DND-41 (cell line): ENCODE measurements at places on chromosomes 6 and 20.
A peak's percentile ranks its signal among the peaks of the same experiment; 100 is the strongest.

GRCh38 chr6:87027021-87027420 is 67.9 kb downstream of the CGA start:
- no peaks in the 10 kb centered on the region for H3K4me1 ChIP-seq
- H3K27me3 ChIP-seq, result peaks cover 9% of the 10 kb centered on the region
- H3K36me3 ChIP-seq, result no peaks in the 10 kb centered on the region
- H3K27ac ChIP-seq, result no peak overlapping the region

DNA sequence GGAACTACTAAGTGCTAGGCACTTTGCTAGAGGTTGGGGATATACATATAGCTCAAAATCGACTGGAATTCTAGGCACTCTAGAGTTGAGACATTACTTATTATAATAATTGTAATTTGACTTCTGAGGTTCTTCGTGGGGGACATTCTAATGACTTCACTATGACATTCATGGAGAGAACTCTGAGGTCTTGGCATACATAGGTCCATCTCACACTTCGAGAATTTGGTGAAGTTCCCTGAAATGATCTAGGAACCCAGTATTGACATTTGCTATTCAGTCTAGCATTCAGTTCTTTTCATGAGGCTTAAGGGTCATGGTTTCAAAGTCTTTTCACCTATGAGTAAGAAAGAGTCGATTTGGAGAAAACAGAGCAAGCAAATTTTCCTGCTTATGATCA is 446.6 kb upstream of the JAG1 start:
- H3K27me3 ChIP-seq, result no peaks in the 10 kb centered on the region
- no peaks in the 10 kb centered on the region for H3K4me1 ChIP-seq
- H3K27ac ChIP-seq, result no peak overlapping the region

GRCh38 chr6:14129575-14129974 is 12.0 kb downstream of the CD83 start:
- no peak overlapping the region for H3K27ac ChIP-seq
- no peak overlapping the region for H3K4me3 ChIP-seq
- H3K4me1 ChIP-seq, result peaks cover 3% of the 10 kb centered on the region; the same call in 1 of the 2 replicates
- H3K27me3 ChIP-seq, result no peaks in the 10 kb centered on the region
- peak; percentile 45 for DNase-seq

DNA sequence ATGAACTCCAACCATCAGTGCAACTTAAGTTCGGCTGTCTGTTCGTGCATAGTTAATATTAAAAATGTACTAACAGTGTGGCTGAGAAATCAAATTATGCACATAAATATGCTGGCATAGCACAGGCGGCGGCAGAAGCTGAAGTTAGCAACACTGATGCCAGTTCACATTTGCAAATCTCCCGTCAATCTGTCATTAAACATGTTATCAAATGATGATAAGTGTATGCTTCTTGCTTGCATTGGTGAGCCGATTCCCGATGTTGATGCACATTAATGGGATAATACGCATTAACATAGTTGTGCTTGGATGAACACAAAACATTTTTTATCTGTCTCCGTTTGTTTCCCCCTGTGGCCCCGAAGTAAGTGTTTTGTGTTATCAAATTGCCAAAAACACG is 309.4 kb downstream of the ZNF217 start:
- H3K4me3 ChIP-seq, result no peak overlapping the region
- no peaks in the 10 kb centered on the region for H3K4me1 ChIP-seq
- H3K27me3 ChIP-seq, result peaks cover 37% of the 10 kb centered on the region
- DNase-seq, result no peak
- no peak overlapping the region for H3K27ac ChIP-seq
- no peaks in the 10 kb centered on the region for H3K36me3 ChIP-seq

GRCh38 chr20:52201395-52201794 is 9.8 kb upstream of the ZFP64 start:
- H3K27ac ChIP-seq, result no peak overlapping the region
- H3K36me3 ChIP-seq, result no peaks in the 10 kb centered on the region
- no peak for DNase-seq
- no peak overlapping the region for H3K4me3 ChIP-seq

- no peaks in the 10 kb centered on the region for H3K27me3 ChIP-seq
- H3K4me1 ChIP-seq, result no peaks in the 10 kb centered on the region
- H3K27ac ChIP-seq, result no peak overlapping the region
- DNase-seq, result no peak
- H3K36me3 ChIP-seq, result no peaks in the 10 kb centered on the region
These were observed 228.8 kb downstream of the HACE1 start for GRCh38 chr6:104630955-104631354.

DNA sequence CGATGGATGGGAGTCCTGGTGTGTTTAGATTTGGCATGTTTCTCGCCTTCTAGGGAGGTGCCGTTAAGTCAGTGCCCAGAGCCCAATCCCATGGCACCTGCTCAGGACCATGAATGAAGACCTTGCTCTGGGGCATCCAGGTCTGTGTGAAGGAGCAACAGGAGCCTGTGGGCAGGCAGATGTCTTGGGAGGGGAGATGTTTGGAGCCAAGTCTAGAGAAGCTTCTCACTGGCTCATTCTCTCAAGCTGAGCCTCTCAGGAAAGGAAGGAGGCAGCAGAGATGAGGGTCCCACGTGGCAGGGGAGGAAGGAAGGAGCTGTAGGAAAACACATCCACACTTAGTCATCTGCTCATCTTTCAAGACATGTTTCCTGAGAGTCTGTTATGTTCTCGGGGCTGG is 9.5 kb upstream of the SIRPB1 start:
- H3K4me1 ChIP-seq, result no peaks in the 10 kb centered on the region
- no peak overlapping the region for H3K27ac ChIP-seq
- H3K4me3 ChIP-seq, result no peak overlapping the region
- H3K36me3 ChIP-seq, result no peaks in the 10 kb centered on the region
- DNase-seq, result no peak

GRCh38 chr6:154986787-154987235 is 8.3 kb upstream of the TIAM2 start:
- no peaks in the 10 kb centered on the region for H3K27me3 ChIP-seq
- H3K4me3 ChIP-seq, result no peak overlapping the region
- no peaks in the 10 kb centered on the region for H3K4me1 ChIP-seq
- no peaks in the 10 kb centered on the region for H3K36me3 ChIP-seq
- no peak overlapping the region for H3K27ac ChIP-seq

GRCh38 chr6:46690141-46690755 is 2.6 kb downstream of the TDRD6 start:
- no peak overlapping the region for H3K4me3 ChIP-seq
- no peak overlapping the region for H3K27ac ChIP-seq
- no peaks in the 10 kb centered on the region for H3K36me3 ChIP-seq
- DNase-seq, result no peak
- H3K27me3 ChIP-seq, result peaks cover 5% of the 10 kb centered on the region
- H3K4me1 ChIP-seq, result no peaks in the 10 kb centered on the region

DNA sequence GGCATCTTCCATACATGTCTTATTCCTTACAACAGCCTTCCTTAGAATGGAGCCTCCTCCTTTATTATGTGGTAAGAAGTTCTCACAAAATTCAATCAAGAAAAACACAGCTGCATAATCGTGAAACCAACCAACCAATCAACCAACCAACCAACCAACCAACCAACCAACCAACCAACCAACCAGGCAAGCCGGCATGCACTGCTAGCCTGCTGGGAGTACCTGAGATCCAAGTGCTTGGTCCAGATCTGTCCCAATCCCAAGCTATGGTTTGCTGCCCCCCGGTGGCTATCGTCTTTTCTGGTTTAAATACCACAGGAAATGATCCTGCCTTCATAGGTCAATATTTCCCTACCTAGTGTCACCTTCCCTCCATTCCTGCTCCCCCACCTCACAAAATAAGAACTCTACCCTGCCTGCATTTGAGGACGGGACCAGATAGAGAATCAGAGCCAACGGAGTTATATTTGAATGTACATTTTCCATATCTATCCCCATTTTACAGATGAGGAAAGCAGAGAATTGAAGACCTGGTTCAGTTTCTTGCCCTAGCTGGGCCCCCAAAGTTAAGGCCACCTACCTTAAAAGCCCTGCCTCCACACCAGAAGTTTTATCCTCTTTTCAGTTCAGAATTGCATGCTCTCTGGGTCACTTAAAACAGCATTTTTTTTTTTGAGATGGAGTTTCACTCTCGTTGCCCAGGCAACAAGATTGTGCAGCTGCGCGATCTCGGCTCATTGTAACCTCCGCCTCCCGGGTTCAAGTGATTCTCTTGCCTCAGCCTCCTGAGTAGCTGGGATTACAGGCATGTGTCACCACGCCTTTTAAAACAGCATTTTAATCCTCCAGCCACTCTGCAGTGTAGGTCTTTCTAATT is 27.1 kb downstream of the RAB44 start:
- H3K36me3 ChIP-seq, result no peaks in the 10 kb centered on the region
- no peak overlapping the region for H3K4me3 ChIP-seq
- peaks cover 14% of the 10 kb centered on the region for H3K4me1 ChIP-seq
- DNase-seq, result peak; percentile 74
